NCI-H1436 (cell line): ENCODE measurements at places on chromosomes 16 and 17.
A peak's percentile ranks its signal among the peaks of the same experiment; 100 is the strongest.

GRCh38 chr16:29896841-29897240, 2.5 kb downstream of the SEZ6L2 start:
- no peak for DNase-seq

GRCh38 chr17:77388384-77389306, 247.9 kb downstream of the SEC14L1 start:
- DNase-seq = no peak

GRCh38 chr17:39738983-39739884, 1.5 kb downstream of the GRB7 start:
- peak; percentile 56 for DNase-seq

DNA sequence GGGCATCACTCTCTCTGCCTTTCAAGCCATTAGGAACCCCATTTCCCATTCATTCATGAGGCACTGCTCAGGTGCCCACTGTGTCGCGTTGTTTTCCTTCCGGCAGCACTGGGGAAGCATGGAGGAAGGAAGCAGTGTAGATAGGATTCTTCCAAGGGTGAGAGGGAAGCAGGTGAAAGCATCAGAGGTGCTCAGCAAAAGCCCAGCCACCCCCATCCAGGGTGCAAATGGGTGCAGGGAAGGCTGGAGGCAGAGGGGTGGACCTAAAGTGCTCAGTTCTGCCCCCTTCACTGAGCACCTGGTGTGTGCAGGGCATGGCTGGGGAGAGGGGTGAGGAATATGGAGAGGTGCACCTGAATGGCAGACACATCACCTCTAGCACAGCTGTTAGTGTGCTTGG, 3.4 kb upstream of the NXPH3 start:
- no peak for DNase-seq

- DNase-seq = no peak
Measured at GRCh38 chr16:77539421-77540034, 104.7 kb upstream of the ADAMTS18 start.

DNA sequence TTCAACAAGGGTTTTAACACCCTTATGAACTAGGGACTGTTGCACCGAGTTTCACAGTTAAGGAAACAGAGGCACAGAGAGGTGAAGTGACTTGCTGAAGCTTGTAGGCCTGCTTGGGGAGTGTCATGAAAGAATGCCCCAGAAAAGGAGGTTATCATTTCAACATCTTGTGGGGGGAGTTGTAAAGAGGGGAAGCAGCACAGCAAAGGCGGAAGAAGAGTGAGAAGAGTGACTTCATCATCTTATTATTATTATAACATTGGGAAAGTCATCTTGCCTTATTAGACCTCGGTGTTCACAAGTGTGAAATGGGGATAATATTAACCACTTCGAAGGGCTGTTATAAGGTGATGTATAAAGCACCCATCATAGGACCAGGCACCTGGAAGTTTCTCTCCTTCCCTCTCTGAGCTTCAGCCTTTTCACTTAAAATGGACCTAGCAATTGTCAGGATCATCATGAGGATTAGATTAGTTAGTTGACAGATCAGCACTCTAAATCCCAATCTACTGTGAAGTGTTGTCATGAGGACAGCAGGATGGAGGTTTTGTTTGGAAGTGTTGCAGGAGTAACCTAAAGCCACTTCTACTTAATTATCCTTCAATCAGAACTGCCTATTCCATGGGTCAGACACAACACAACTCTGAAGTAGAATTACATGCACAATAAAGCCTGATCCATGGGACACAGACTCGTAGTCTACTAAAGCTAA, 2.3 kb downstream of the CCL4 start:
- DNase-seq = no peak

- DNase-seq = no peak
Measured at GRCh38 chr17:48487221-48487620, 43.6 kb downstream of the HOXB1 start.

DNA sequence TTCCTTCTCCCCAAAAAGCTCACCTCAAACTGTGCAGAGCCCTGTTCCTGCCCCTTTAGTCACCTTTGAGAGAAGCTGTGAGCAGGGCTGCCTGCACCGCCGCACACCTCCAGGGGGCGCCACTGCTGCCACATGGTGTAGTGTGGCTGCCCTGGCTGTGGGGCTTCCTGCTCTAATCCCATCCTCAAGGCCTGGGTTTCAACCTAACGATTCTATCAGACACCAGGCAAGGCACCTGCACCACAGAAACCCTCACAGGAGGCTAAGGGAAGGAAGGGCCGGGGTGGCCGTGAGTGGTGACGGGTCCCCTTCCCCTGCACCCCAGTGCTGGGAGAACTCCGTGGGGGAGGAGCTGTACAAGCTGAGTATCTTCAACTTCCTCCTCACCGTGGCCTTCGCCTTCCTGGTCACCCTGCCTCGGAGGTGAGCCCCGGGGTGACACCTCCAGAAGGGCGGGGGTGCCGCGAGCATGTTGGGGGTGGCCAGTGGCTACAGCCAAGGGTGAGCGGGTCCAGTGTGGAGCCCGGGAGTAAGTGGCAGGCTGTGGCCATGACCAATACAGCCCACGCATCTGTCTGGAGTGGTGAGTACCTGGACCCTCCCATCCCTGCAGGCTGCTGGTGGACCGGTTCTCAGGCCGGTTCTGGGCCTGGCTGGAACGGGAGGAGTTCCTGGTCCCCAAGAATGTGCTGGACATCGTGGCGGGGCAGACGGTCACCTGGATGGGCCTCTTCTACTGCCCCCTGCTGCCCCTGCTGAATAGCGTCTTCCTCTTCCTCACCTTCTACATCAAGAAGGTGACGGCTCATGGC, 7.0 kb downstream of the TMC8 start:
- DNase-seq = no peak

DNA sequence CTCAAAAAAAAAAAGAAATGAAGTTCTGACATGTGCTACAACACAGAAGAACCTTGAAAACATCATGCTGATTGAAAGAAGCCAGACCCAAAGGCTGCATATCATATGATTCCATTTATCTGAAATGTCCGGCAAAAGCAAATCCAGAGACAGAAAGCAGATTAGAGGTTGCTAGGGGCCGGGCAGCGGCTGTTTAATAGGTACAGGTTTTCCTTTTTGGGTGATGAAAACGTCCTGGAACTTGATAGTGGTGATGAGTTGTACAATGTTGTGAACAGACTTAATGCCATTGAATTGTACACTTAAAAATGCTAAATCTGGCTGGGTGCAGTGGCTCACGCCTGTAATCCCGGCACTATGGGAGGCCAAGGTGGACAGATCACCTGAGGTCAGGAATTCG, 166.5 kb downstream of the NTN1 start:
- no peak for DNase-seq

DNA sequence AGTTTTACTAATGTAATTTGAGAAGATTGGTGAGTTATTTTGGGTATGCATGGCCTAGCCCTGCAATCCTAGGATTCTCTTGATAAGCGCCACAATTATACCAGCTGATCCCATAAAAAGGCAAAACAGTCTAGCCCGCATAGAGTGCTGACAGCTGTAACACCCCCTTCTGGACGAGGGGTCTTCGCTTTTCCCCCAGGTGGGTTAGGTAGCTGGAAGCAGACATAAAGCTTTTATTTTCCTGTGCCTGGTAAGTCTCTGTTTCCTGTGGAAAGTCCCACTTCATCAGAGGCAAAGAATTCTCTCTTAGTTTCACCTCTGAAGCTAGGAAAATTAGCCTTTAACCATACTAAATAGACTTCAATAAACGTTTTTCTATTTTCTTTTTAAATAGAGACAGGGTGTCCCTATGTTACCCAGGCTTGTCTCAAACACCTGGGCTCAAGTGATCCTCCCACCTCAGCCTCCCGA, 108.3 kb downstream of the YPEL2 start:
- no peak for DNase-seq

- peak; percentile 75 for DNase-seq
Measured at GRCh38 chr17:5706577-5707210, 122.4 kb upstream of the NLRP1 start.

GRCh38 chr16:69618721-69619120, 53.0 kb downstream of the NFAT5 start:
- no peak for DNase-seq

DNA sequence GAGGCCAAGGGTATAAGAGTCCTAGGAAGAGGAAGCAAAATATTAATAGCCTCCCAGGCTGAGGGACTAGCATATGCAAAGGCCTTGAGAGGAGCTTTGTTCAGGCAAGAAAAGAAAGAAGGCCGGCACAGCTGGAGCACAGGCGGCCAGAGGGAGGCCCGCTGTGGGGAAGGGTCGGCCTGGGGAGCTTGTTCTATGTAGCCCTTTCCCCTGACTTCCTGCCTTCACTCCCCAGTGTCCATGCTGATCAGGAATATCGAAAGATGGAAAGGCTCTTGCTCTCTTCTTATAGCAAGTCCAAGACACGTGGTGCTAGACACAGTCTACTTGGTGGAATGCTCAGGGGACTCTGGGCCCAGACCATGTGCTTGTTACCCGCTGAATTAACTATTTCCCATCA, 27.4 kb upstream of the HAS3 start:
- DNase-seq = no peak

GRCh38 chr17:2250140-2251095, 53.2 kb downstream of the SMG6 start:
- DNase-seq = no peak

- DNase-seq = no peak
Measured at GRCh38 chr17:16962804-16963203, 9.1 kb downstream of the TNFRSF13B start.

DNA sequence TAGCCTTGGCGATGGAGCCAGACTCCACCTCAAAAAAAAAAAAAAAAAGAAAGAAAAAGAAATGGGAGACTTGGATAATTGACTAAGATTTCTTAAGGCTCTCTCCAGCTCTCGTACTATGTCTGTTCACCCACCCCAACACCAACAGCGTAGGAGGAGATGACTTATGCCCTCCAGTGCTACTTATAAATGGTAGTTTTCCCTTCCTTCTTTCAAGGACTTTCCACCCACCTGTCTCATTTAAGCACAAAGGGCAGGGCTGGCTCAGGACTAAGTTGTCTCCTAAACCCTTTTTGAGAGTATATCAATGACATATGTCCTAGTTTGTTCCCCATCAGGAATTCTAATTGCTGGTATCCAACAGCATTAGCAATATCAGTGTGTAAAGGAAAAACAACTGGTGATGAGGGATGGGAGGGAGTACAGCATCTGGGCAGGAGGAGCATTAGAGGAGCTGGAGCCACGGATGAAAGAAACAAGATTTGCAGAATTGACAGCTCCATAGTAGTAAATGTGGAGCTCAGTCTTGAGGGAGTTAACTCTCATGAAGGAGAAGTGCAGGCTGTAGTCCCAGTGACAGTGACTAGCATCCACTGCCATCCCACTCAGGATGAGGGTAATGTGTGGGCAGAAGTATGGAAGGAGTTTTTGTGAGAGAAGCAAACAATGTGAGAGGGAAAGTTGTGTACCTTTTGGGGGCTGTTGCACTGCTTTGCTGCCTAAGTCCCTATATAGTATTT, 17.2 kb downstream of the UBE2Z start:
- DNase-seq = no peak

- DNase-seq = no peak
Measured at GRCh38 chr17:35467824-35468223, 19.3 kb upstream of the SLFN13 start.

- no peak for DNase-seq
Measured at GRCh38 chr16:57169327-57169726, 16.5 kb downstream of the PSME3IP1 start.

DNA sequence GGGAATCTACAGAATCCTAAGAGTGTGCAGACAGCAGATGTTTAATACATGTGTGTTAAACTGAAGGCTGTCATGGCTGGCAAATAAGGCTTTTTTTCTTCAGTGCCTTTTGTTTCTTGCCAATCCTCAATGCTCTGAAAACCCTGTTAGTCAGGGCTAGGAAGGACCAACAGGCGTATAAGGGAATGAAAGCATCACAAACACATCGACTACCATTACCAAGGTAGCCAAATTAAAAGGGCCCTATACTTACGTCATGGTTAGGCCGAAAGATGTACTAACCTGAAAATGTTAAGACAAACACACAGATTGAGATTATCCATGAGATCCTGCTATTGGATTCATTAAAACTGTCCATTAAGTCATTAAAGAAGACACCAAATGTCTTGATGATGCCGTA, 13.1 kb downstream of the SLC16A6 start:
- DNase-seq = no peak

- no peak for DNase-seq
Measured at GRCh38 chr17:55577687-55578086, 66.4 kb upstream of the SMIM36 start.

DNA sequence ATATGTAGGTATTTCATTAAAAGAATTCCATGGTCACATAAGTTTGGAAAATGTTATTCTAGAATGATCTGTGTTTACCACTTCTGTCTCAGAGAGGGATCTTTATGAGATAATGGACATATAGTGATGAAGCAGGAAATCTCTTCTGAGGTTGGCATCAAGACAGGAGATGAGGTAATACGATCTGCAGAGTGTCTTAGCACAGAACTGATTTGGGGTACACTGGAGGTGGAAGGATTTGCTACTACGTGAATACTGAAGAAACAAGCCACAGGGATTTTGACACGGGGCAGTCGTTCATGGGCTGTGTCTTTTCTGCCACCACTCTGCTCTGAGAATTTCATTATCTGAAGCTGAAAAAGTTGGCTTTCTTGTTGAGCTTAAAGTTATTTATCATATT, 5.5 kb downstream of the CBFB start:
- no peak for DNase-seq

GRCh38 chr17:79938336-79939093, 97.2 kb downstream of the TBC1D16 start:
- DNase-seq = no peak

- no peak for DNase-seq
Measured at GRCh38 chr17:76405967-76406647, 21.7 kb downstream of the SPHK1 start.

- DNase-seq = no peak
Measured at GRCh38 chr16:81956213-81956948, 54.9 kb downstream of the SDR42E1 start.

DNA sequence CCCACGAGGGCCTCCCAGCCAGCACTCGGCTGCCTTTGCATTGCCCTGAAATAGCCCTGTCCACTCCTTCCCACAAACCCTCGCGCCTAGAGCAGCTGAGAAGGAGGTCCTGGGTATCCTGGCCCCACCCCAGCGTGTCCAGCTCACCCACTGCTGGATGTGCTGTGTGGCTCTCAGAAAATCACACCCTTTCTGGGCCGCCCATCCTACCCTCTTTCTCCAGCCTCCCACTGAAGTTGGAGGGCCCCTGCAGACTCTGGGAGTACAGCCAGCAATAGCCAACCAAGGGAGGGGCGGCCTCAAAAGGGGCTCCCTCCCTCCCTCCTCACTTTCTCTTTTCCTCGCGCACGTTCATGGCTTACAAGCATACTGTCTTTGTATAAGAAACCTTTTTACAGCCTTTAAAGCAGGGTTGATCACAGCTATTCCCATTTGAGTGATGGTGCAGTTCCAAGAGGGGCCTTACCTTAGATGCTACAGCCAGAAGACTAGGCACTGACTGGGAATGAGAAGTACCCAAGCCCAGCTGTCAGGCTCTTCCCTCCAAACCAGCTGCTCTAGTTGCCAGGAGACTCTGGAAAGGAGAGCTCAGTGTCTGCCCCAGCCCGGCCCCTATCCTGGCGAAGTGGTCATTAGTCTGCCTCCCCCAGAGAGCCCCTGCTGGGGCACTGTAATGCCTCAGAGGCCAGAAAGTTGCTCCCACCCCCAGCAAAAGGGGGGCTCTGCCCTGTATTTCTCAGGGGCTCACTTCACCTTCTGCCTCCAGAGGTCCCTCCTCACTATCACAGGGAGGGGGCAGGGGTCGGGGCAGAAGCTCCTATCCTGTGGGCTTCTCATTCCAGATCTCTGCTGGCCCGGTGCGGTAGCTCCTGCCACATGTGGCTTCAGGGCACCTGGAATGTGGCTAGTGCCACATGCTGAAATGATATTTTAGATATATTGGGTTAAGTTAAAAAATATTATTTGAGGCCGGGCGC, 38.1 kb downstream of the DCAKD start:
- no peak for DNase-seq

GRCh38 chr16:30041841-30042240, 10.8 kb upstream of the TLCD3B start:
- no peak for DNase-seq
